ENCODE measurements at places on chromosomes 3 and 15. TPM values are rescaled to one million over a fixed set of nuclear protein-coding genes. Genes with fewer than 3 reads are reported as not detected.
A peak's percentile ranks its signal among the peaks of the same experiment; 100 is the strongest.

GRCh38 chr3:24351779-24352469, 142.7 kb downstream of the THRB start:
- DNase-seq: no peak

DNA sequence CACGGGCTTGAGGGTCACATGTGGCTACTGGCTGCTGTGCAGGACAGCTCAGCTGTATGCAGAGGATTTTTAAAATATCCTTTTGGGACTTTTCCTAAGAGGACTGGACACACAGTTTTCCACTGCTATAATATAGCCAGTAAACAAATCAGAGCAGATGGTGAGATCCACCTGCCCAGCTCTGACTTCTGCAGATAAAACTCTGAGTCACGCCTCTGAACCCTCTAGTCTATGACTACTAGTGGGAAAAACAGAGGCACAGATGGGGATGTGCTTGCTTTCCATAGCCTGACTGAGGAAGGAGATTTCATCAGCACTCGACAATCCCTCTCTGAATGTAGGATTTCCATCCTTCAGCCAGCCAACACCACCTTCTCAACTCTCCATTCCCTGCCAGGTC, 45.1 kb downstream of the COLQ start:
- no peak for DNase-seq

DNA sequence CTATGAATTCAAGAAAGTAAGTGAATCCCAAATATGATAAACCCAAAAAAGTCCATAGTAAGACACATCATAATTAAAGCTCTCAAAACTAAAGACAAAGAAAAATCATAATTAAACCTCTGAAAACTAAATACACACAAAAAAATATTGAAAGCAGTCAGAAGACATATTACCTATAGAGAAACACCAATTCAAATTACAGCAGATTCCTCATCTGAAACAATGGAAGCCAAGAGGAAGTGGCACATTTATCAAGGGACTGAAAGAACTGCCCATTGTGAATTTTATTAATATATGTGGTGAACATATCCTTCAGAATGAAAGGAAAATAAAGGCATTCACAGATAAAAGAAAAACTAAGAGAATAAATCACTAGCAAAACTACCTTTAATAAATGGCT, 128.2 kb downstream of the SCAPER start:
- DNase-seq: no peak

DNA sequence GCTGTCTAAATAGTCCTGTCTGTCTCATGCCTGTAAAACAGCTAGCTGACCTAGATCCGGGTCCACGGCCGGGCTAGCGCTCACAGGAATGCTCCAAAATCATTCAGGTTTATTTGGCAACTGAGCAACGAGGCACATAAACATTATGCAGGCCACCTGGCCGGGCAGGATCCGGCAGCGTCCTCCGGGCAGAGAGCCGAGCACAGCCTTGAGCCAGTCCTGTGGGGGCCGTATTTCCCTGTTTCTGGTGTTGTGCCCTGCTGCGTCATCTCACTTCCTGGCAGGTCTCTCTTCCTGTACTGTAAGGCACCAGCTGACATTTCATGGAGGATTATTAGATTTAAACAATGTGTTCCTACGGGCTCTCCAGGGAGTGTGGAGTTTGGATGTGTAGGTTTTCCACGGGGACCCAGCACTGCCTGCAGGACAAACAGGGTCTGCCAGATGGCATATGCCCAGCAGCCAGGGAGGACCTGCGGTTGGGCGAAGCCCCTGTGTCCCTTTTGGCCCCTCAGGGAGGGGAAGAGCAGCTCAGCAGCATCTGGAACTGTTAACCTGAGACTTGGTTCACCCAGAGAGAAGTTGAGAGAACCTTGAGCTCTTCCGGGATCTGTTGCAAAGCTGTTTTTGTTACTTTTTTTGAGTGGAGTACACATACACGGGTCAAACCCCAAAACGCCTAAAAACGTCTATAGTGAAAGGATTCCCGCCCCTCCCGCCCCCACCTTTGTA, 16.6 kb upstream of the LRRK1 start:
- DNase-seq: no peak

- DNase-seq: no peak
These were observed 30.3 kb upstream of the SPESP1 start for GRCh38 chr15:68900027-68900426.

- peak; percentile 64 for DNase-seq
These were observed 90.6 kb upstream of the UMPS start for GRCh38 chr3:124639406-124640237.

DNA sequence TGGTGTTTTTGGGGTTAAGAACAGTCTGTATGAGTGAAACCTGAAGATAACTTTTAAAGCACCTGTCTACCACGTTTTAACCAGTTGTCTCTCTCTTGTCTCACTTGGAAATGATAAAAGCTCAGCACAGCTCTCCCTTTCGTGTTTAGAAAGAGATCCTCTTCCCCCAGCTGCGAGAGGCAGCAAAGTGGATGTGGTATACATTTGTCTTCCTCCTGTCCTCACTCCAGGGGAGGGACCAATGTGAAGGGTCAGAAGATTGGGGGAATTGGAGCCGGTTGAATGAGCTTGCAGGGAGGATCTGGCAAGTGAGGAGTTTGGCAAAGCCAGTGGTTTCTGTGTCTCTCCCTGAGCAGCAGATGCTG, 14.6 kb downstream of the SMAD6 start:
- no peak for DNase-seq

Gene MESP1
- total RNA-seq: not detected

GRCh38 chr15:91099616-91099994, 452 bp upstream of the SV2B start:
- DNase-seq: no peak

DNA sequence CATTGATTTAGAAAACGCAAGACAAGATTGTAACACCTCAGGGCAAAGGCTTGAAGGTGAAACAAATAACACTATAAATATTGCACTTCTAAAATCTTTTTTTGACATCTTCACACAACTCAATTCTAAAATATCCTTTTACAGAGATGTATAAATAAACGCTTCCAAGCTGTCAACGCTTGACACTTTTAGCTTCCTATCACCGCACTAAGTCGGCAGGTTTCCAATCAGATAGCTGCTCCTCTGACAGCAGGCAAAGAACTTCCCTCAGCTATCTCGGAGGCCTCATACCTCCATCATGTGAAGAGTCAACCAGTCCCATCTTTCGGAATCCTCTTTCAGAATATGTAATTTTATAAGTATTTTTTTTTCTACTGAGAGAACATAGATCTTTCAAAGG, 71.0 kb downstream of the PCOLCE2 start:
- DNase-seq: no peak

Gene SPINK8
- total RNA-seq: not detected

- DNase-seq: no peak
These were observed 15.2 kb downstream of the SSUH2 start for GRCh38 chr3:8629151-8630021.

Gene WWTR1
- total RNA-seq: 0.22 TPM

Gene TEX55
- not detected for total RNA-seq

DNA sequence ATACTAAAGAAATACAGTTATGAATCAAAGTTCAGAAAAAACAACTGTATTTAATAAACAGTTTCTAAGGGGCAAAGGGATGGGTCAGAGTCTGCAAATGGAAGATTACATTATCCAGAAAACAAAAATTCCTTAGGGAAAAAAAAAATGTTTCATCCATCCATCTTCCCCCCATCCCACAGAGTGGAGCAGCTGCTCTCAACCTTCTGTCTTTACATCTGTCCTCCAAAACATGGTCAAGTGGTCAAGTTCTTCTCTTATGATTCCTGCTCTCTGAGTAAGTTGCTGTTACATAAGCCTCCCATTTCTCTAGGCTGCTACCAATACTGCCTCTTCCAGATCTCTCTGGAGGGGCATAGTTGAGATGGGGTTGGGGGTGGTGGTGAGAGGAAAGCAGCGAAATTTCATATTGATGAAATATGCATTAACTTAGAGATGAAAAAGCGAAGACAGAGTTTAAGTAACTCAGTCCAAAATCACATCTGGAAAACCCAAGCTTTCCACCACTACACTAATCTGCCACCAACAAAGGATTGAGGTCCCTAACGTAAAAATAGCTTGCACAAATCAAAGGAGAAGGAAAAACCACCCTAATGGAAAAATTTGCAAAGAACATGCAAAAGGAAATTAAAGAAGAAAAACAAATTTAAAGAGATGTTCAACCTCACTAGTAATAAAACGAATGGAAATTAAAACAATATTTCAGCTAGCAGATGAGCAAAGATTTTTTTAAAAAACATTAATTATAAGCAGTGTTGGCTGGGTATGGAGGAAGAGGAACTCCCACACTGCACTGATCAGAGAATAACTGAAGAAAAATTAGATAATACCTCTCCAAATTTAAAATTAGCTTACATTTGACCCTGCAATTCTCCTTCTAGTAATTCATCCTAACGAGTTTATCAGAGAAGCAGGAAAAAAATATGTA, 109.5 kb downstream of the ST8SIA2 start:
- DNase-seq: no peak

DNA sequence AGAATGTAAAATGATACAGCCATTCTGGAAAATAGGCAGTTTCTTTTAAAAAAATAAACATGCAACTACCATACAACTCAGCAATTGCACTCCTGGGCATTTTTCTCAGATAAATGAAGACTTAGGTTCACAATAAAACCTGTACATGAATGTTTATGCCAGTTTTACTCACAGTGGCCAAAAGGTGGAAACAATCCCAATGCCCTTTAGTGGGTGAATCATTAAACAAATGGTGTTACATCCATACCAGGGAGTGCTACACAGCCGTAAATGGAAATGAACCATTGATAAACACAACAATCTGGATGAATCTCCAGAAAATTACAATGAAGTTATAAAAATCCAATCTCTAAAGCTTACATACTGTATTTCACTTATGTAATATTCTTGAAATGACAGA, 140.3 kb downstream of the ADAMTSL3 start:
- DNase-seq: no peak

DNA sequence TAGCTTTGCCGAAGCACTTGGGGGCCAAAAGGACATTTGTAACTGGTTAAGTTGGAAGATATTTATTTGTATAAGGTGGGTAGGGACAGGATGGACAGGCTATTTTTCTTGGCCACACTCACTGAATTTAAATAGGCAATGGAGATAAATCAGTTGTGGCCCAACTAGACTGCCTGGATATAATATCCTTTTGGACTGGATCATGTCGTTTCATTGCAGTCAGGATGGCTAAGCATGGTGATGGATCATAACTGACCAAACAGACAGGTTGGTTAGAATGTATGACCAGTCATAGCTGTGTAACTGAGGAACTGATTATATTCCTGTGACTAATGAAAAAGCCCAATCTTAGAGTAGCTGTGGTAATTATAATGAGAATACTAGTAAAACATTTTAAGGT, 284.0 kb downstream of the LPP start:
- DNase-seq: no peak

Measured in CD4-positive, alpha-beta T cell (primary cell).